ENCODE measurements at places on chromosomes 12 and 14. TPM values are rescaled to one million over a fixed set of nuclear protein-coding genes. Genes with fewer than 3 reads are reported as not detected.

GRCh38 chr12:76595056-76595455 lies 35.5 kb upstream of the OSBPL8 start:
- H3K36me3 ChIP-seq = no peaks in the 10 kb centered on the region
- H3K27ac ChIP-seq = no peak overlapping the region
- no peaks in the 10 kb centered on the region for H3K4me1 ChIP-seq
- no peak overlapping the region for H3K4me3 ChIP-seq
- DNase-seq = no peak

DNA sequence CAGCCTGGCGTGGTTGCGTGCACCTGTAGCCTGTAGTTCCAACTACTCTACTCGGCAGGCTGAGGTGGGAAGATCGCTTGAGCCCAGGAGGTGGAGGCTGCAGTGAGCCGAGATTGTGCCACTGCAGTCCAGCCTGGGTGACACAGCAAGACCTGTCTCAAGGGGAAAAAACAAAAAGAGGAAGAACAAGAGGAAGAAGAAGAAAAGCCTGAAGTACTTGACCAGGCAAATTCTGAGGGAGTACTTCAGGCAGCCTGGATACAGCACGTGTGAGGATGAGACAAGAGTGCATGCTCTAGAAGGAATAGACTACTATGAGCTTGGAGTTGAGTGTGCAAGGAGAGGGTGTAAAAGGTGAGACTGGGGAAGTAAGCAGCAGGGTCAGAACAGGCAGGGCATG lies 1.8 kb downstream of the GDF3 start:
- no peaks in the 10 kb centered on the region for H3K36me3 ChIP-seq
- H3K4me3 ChIP-seq = no peak overlapping the region
- H3K27me3 ChIP-seq = no peaks in the 10 kb centered on the region
- no peak overlapping the region for H3K27ac ChIP-seq

The MYF6 gene
- not detected for total RNA-seq

The GDF3 gene
- total RNA-seq = not detected

The CYP46A1 gene
- 1.1 TPM for total RNA-seq

- no peaks in the 10 kb centered on the region for H3K36me3 ChIP-seq
- no peak overlapping the region for H3K4me3 ChIP-seq
- H3K27ac ChIP-seq = no peak overlapping the region
Measured at GRCh38 chr12:92718483-92718990, 15.7 kb downstream of the PLEKHG7 start.

Measured in esophagus squamous epithelium (tissue), 5 donors.